ENCODE measurements at places on chromosomes 13 and 19. TPM values are rescaled to one million over a fixed set of nuclear protein-coding genes. Genes with fewer than 3 reads are reported as not detected.

- peaks cover 3% of the 10 kb centered on the region for H3K4me1 ChIP-seq
- no peaks in the 10 kb centered on the region for H3K36me3 ChIP-seq
- H3K4me3 ChIP-seq = no peak overlapping the region
Observed at GRCh38 chr13:52737965-52738364, 1.7 kb downstream of the CNMD start.

DNA sequence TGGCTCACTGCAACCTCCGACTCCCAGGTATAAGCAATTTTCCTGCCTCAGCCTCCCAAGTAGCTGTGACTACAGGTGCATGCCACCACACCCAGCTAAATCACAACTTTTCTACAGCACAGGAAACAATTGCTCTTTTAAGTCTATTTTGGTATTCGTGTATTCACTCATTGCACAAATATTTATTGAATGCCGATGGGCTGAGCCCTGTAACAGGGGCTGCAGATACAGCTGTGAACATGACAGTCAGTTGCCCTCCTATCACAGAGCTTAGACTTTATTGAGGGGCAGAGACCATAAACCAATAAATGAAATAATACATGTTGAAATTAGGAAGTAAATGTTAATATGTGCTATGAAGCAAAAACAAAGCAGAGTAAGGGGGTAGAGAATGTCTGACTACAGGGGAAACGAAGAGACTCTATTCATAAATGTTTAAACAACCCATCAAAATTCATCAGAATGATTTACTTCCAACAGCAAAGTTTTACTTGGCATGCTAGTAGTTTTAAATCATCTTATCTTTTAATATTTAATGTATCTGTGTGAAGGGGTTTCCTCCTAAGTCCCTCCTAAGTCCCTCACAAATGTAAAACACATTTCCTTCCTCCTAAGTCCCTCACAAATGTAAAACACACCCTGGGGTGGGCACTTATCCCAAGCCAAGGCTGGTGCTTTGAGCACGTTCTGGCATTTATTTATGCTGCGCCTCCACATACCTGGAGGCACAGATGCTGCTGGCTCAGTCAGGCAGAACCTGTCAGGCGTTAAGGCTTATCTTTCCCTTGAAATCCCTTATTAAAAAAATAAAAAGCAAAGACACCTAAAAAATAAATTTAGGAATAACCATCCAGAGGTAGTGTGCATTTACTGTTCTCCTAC lies 140.8 kb downstream of the MIPEP start:
- no peaks in the 10 kb centered on the region for H3K4me1 ChIP-seq
- no peaks in the 10 kb centered on the region for H3K27me3 ChIP-seq
- H3K27ac ChIP-seq = no peak overlapping the region
- no peak overlapping the region for H3K4me3 ChIP-seq

Gene PKN1
- 24.8 TPM for total RNA-seq

DNA sequence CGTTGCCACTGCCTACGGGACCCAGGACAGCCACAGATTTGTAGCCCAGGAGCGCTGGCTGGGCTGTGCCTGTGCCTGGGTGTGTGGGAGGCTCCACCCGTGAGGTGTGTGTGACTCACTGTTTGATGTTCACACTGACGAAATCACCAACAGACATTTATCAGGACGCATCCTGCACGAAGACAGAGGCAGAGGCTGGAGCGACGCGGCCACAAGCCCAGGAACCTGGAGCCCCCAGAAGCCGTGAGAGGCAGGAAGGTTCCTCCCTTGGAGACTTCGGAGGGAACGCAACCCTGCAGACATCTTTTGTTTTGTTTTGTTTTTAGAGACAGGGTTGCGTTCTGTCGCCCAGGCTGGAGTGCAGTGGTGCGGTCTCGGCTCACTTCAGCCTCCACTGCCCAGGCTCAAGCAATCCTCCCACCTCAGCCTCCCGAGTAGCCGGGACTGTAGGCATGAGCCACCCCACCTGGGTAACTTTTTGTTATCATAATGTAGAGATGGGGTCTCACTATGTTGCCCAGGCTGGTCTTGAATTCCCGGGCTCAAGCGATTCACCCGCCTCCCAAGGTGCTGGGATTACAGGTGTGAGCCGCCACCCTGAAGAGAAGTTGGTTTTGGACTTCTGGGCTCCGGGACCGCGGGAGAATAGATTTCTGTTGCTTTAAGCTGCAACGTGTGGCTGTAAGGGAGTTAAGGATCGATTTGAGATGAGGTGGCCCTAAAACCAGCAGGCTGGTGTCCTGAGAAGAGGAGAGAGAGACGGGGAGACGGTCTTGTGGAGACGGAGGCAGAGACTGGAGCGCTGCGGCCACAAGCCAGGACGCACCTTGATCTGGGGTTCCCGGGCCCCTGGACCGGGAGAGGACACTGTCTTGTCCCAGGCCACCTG lies 24.9 kb upstream of the WDR18 start:
- no peaks in the 10 kb centered on the region for H3K4me1 ChIP-seq
- no peak for DNase-seq
- H3K27ac ChIP-seq = no peak overlapping the region
- no peaks in the 10 kb centered on the region for H3K27me3 ChIP-seq

Gene PCP2
- total RNA-seq = not detected

GRCh38 chr13:33217256-33217655 lies 68.3 kb downstream of the STARD13 start:
- no peaks in the 10 kb centered on the region for H3K4me1 ChIP-seq
- no peak overlapping the region for H3K4me3 ChIP-seq
- no peaks in the 10 kb centered on the region for H3K27me3 ChIP-seq
- no peak for DNase-seq
- no peak overlapping the region for H3K27ac ChIP-seq

- H3K36me3 ChIP-seq = no peaks in the 10 kb centered on the region
- no peaks in the 10 kb centered on the region for H3K4me1 ChIP-seq
- H3K27ac ChIP-seq = no peak overlapping the region
- H3K27me3 ChIP-seq = peaks cover 3% of the 10 kb centered on the region
Observed at GRCh38 chr19:50877338-50877737, 4.1 kb downstream of the KLK2 start.

DNA sequence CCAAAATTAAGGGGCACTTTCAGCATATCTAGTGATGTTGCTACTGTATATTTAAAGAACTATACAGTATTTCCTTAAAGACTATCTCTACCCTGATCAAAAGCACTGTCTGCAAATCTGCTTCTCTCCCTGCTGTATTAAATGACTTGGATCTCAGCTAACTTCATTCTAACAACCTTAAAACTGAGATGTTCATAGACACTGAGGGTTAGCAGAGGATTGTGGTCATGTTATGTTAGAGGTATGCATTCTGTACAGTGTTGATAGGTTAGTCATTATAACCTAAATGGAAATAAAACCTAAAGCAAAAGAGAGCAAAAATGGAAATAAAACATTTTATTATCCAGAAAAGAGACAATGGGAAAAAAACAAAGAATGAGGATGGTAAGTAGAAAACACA lies 9.9 kb downstream of the GPR183 start:
- H3K4me1 ChIP-seq = no peaks in the 10 kb centered on the region
- DNase-seq = no peak
- H3K27ac ChIP-seq = no peak overlapping the region
- H3K4me3 ChIP-seq = no peak overlapping the region

GRCh38 chr19:3684817-3685410 lies 15.4 kb downstream of the PIP5K1C start:
- no peak overlapping the region for H3K27ac ChIP-seq
- H3K4me3 ChIP-seq = no peak overlapping the region
- no peaks in the 10 kb centered on the region for H3K27me3 ChIP-seq
- no peak for DNase-seq
- peaks cover 15% of the 10 kb centered on the region for H3K4me1 ChIP-seq

DNA sequence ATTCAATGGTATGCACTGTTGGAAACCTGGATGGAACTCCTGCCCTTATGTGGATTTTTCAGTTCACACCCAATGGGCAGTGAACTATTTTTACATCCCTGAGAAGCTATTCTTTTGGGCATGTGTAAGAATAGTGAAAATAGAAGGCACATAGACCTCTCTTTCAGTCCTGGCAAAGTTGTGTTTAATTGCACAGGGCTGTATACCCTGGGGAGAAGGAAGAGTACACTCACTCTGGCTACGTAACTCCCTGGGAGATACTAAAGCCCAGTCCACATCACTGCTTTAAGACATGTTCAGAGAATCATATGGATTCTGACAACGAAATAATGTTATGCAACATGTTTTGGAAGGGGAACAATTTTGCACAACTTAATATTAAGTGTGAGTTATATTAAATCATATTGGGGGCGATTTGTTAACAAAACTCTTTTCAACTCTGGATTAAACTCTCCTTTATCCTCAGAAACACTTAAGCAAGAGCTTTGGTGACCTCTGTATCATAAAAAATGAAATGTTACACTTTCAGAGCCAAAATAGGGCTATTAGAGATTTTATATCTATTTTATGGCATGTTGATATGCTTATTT lies 166.1 kb downstream of the DCT start:
- H3K36me3 ChIP-seq = no peaks in the 10 kb centered on the region
- no peak overlapping the region for H3K27ac ChIP-seq
- no peaks in the 10 kb centered on the region for H3K4me1 ChIP-seq
- no peak for DNase-seq
- H3K27me3 ChIP-seq = no peaks in the 10 kb centered on the region
- no peak overlapping the region for H3K4me3 ChIP-seq

Gene DHX34
- total RNA-seq = 6.2 TPM

DNA sequence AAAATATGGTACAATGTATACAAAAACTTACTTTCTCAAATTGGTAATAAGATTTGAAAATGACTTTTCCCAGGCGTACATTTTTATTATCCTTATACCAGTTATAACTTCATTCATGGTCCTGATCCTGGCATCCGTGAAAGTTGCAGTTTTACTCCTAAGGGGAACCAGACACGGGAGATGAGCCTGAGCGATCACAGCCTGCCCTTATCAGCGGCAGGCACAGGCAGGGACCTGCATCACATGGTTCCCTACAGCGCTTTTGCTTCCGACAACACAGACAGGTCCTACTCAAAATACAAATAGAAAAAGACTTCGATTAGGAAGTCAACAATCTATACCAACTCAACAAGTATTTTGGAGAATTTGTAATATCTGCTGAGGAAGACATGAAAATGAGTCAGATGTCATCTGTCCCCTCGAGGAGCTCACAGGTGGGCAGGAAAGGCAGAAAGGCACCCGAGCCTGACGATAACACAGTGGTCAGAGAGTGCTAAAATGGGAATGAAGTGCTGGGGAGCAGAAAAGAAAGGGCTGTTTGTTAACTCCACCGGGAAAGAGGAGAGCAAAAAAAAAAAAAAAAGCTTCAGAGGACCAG lies 93.4 kb downstream of the ABCC4 start:
- H3K4me3 ChIP-seq = no peak overlapping the region
- DNase-seq = no peak
- H3K4me1 ChIP-seq = no peaks in the 10 kb centered on the region
- H3K27me3 ChIP-seq = no peaks in the 10 kb centered on the region

GRCh38 chr13:111115061-111115964 lies at the start of gene ARHGEF7:
TSS of gene ARHGEF7 (plus strand) at chr13:111115310. CDS start at chr13:111115527, 217 bp downstream.
- no peak for DNase-seq
- H3K27me3 ChIP-seq = no peaks in the 10 kb centered on the region
- H3K36me3 ChIP-seq = no peaks in the 10 kb centered on the region
- peak within 1 kb of the TSS; percentile 84 for H3K4me3 ChIP-seq

GRCh38 chr13:33233547-33233946 lies 52.0 kb downstream of the STARD13 start:
- no peak overlapping the region for H3K4me3 ChIP-seq
- H3K36me3 ChIP-seq = peaks cover 3% of the 10 kb centered on the region

- H3K4me1 ChIP-seq = peaks cover 2% of the 10 kb centered on the region
- H3K27me3 ChIP-seq = no peaks in the 10 kb centered on the region
- H3K27ac ChIP-seq = no peak overlapping the region
- H3K36me3 ChIP-seq = no peaks in the 10 kb centered on the region
- no peak overlapping the region for H3K4me3 ChIP-seq
Observed at GRCh38 chr19:51398096-51398704, 7.8 kb upstream of the C19orf84 start.

Gene CBY2
- not detected for total RNA-seq

- no peaks in the 10 kb centered on the region for H3K36me3 ChIP-seq
- DNase-seq = peak; percentile 87
- H3K27me3 ChIP-seq = no peaks in the 10 kb centered on the region
- H3K4me1 ChIP-seq = no peaks in the 10 kb centered on the region
- H3K27ac ChIP-seq = no peak overlapping the region
Observed at GRCh38 chr19:17346109-17346671, 8.8 kb downstream of the GTPBP3 start.

Gene LGALS14
- not detected for total RNA-seq

Gene ZNF611
- 12.7 TPM for total RNA-seq

Gene RANBP3
- total RNA-seq = 20.2 TPM

Gene ATP13A1
- total RNA-seq = 18.8 TPM

GRCh38 chr13:76853481-76853880 lies 32.7 kb downstream of the KCTD12 start:
- no peaks in the 10 kb centered on the region for H3K4me1 ChIP-seq
- DNase-seq = no peak
- H3K27me3 ChIP-seq = no peaks in the 10 kb centered on the region
- H3K36me3 ChIP-seq = no peaks in the 10 kb centered on the region

Gene MBOAT7
- 10.3 TPM for total RNA-seq

DNA sequence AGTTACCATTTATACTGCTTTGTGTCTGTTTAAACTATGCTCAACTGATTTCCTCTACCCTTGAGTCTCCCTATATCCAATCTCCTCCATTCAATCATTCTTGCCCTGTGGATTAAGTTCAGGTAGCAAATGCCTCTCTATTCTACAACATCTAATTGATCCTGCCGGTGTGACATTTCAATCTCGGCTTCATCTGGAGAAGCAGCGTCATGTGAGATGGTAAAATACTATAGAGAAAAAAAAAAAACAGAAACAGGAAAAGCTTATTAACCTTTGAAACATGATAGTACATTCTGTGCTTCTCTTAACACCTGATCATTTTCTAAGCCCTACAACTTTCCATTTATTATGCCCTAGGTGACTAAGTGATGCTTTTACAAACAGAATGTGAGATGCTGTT lies 89.4 kb downstream of the KCTD12 start:
- DNase-seq = no peak
- no peaks in the 10 kb centered on the region for H3K27me3 ChIP-seq
- H3K4me3 ChIP-seq = no peak overlapping the region
- H3K27ac ChIP-seq = no peak overlapping the region
- no peaks in the 10 kb centered on the region for H3K4me1 ChIP-seq

GRCh38 chr13:105732806-105733529 lies 802.5 kb downstream of the EFNB2 start:
- DNase-seq = no peak
- H3K4me3 ChIP-seq = no peak overlapping the region
- H3K27me3 ChIP-seq = no peaks in the 10 kb centered on the region
- H3K4me1 ChIP-seq = no peaks in the 10 kb centered on the region

Data from liver (tissue), 10 donors.